Fibroblast of skin of back (primary cell): ENCODE measurements at places on chromosomes 5 and 9.

GRCh38 chr9:116467740-116468351, 219.3 kb upstream of the TRIM32 start:
- no peak for DNase-seq

GRCh38 chr9:136694163-136694871, 7.1 kb upstream of the AGPAT2 start:
- peak; percentile 23 for DNase-seq

DNA sequence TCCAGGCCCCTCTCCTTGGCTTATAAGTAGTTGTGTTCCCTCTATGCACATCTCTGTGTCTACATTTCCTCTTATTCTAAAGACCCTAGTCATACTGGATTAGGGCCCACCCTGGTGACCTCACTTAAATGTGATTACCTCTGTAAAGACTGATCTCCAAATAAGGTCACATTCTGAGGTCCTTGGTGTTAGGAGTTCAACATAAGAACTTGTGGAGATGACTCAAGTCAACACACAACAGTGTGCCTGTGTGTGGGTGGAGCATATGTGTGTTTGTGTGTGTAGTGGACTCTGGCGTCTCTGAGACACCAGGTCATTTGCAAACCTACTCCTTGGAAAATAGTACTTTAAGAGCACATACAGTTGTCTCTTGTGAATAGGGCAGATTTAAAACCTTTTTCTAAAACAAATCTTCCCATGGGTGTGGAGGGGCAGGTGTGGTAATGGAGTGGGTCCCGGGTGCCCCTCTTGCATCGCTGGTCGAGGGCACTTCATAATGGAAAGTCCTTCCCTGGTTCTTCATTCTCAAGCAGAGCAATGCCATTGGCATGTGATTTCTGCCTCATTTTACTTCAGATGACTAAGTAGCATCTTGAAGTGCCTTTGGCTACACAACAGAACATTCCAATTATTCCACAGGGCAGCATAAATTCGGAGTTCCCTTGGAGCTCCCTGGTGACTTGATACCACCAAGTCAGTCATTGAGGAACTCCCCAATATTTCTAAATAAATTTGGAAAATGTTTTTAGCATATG, 84.4 kb downstream of the C9orf152 start:
- peak; percentile 86 for DNase-seq

DNA sequence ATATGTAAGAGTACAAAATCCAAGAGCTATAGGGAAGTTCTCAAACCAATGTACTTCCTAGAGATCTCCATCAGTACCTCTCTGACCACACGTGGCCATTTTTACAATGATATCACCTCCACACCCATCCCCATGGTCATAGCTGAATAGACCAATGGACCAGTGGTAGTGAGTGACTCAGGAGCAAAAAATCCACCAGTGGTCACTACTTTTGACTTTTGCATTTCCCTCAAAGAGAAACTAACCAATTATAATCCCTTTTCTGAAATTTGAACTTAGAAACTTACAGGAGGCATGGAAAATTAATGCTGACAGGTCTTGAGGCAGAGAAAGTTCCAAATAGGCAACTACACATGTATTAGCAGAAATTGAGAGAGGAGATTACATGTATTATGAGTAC, 238.4 kb downstream of the TRPM3 start:
- DNase-seq = peak; percentile 41

DNA sequence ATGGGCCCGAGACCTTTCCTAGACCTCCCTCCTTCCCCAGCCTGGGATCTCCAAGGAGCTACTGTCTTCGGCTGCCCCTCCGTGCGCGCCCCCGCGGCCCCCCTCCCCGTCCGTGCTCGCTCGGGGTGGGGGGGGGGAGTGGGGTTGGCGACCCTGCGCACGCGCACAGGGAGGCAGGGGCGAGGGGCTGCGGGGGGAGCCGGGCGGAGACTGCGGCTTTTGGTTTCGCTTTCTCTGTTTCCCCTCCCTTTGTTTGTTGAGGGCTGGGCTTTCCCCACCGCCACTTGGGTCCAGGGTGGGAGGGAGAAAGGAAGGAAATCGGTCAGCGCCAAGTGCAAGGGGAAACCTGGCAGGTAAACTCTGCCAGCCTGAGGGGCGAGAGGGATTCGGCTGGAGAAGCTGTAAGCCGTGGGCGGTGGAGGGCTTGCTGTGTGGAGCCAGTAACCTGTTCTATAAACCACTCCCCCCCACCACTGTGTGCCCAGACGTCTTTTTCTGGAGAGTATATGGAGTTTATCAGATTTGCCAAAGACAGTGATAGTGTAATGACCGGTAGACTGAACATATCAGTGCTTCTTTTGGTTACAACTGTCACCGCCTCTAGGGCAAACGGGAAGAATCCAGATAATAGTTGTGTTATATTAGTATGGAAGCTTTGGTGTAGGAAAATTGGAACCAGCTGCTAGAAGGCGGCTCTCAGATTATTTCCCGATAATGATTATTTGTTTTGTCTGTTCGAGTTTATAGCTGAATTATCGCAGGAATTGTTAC, 684 bp downstream of the DNAJA1 start:
- peak; percentile 42 for DNase-seq

GRCh38 chr5:55509796-55510522, 24.8 kb downstream of the PLPP1 start:
- DNase-seq = peak; percentile 72

DNA sequence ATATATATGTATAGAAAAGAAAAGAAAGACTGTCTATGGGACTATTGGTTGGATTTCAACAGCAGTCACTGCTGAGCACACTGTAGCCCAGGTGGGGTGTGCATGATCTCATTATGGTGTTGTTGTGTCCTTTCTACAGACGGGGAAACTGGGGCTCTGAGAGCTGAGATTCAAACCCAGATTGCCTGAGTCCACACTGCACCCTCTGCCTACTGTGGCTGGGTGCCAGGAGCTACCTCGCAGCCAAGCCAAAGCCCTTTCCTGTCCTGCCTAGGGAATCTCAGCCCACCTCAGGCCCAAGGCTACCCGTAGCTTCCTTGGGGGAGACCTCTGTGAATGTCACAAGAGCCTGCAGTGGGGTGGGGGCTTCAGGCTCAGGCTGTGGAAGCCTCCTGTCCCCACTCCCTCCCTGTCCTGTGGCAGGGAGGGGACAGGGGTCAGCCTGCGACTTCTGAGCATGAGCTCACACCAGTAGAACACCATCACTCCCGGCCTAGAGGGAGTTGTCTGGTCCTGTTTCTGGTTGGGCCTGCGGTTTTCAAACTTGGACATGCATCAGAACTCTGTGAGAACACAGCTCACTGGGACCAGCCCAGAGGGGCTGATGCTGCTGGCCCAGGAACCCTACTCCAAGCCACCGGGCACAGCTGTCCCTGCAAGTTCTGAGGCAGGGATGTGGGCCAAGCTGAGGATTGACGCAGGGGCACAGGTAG, 7.9 kb upstream of the NINJ1 start:
- no peak for DNase-seq

- no peak for DNase-seq
Measured at GRCh38 chr5:110105692-110106091, 416.0 kb downstream of the MAN2A1 start.

DNA sequence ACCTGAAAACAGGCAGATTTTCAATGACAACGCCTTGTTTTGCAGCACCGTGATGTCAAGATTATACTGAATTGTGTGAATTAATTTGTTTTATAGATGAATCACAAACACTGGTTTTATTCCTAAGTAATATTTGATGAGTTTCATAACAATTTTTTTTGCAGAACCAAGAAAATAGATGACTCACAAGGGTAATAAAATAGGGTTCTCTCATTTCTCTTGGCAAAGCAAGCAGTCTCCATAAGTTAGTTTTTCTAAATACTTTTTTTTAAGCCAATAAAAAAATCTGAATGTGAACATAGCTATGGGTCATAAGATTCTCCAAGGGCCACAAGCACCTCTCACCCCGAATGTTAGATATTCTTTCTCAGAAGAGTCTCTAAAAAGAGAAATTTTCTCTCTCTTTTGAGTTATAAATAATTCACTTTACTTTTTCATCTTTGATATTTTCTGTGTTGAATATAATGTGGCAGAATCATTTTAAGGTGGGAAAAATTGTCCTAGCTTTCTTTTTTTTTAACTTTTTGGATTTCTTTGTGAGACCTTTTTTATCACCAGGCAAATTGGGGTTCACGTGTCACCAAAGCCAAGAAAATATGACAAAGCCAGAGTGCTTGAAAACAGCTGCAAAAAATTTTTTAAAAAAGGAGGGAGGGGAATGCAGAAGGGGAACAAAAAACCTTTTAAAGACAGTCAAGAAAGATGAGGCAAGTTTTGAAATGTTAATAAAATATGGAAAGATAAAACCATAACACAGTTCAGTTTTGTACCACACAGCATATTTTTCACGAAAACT, 174.6 kb upstream of the DAPK1 start:
- peak; percentile 75 for DNase-seq

DNA sequence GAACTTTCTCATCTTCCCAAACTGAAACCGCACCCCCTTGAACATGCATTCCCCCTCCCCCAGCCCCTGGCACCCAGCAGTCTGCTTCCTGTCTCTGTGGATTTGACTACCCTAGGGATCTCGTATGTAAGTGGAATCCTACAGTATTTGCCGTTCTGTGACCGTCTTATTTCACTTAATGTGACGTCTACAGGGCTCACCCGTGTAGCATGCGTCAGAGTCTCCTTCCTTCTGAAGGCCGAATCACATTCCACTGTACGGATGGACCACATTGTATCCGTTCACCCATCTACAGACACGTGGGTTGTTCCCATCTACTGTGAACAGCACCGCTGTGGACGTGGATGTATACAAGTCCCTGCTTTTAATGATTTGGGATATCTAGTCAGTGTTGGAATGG, 4.5 kb downstream of the PRRX2 start:
- DNase-seq = peak; percentile 65

DNA sequence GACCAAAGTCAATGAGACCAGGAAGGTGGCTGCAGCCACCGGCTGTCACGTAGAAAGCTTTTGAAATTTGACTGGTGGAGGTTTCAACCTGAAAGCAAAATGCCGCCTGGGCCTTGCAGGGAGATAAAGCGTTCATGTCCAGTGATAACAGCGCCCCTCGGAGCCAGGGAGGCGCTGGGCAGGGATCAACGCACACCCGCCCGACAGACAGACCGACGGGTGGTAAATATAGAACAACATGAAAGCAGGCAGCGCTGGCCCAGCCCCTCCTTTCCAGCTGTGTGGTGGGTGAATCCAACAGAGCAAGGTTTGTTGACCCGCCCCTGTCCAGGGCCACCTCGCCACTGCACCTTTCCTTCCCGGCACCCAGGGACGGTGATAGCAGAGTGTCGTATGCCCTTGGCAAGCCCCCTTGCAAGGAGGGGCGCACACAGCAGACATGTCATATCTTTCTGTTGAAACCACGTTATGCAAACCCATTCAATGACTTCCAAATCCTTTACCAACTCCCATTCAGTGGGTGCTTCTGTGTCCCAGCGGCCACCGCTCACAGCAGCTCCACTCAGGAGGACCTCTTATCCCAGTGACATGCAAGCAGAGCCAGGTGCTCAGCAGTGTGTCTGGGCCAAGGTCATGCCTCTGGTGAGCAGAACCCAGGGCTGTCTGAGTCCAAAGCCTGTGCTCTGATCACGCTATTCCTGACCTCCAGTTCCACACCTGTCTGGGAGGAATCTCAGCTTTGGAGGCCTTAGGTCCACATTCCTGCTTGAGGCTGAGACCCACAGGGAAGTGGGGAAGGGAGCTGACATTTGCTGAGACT, 38.7 kb downstream of the NKX2-5 start:
- no peak for DNase-seq

DNA sequence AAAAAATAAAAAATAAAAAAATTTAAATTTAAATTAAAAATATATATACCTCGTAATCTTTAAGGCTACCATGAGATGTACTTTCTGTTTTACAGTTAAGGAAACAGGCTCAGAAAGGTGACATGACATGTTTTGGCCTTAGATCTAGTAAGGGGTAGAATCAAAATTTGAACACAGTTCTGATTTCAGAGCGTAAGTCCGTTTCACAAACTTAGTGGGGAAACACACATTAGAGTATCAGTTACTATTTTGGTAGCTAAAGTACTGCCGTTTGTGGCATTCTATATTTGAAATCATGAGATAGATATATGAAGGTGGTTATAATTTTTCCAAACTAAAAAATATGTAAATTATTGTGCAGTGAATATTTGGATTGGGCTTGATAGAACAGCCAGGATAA, 186.2 kb downstream of the DENND1A start:
- no peak for DNase-seq

DNA sequence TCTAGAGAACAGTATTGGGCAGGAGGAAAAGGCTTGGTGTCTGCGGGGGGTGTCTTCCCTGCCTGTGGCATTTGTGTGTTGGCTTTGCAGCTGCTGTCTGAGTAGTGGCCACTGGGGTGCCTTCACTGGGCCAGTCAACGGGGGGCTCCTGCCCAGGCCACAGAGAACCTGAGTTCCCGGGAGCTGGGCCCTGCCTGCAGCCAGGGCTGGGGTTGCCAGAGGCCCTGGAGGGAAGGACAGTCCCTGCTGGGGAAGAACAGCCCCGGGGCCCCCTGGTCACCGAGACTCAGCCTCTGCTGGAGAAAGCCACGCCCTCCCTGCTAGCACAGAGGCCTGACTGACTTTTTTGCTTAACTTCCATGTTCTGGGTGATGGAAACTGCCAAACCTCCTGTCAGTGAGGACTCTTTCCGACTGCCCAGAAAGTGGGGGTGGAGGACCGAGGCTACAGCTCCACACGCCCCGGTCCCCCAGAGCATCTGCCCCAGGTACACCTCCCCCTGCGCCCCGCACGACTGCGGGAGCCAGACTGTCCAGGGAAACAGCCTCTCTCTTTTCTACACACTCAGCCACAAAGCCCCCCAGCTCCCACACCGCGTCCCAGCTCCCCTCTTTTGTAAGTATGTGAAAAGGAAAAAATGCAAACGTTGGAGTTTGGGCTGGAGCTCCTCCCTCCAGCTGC, 133.4 kb downstream of the DAB2IP start:
- DNase-seq = no peak

- peak; percentile 65 for DNase-seq
Measured at GRCh38 chr9:86531273-86531970, 177.2 kb upstream of the TUT7 start.

DNA sequence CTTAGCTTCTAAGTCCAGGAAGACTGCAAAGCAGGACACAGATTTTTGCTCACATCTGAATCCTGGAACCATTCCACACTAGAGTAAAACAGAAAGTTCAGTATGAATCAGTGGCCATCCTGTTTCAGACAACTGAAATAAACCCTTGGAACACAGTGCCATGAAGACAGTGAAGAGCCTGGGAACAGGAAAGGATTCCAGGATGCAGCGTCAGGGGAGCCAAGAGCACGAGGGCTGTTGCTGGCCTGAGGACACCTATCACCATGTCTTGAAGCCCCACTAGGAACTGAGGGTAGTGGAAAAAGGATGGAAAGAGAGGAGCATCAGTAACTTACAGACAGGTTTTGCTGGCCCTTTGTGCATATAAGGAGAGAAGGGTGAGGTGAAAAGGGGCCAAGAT, 115.3 kb upstream of the FSTL4 start:
- no peak for DNase-seq

- DNase-seq = no peak
Measured at GRCh38 chr5:131386779-131387178, 122.9 kb downstream of the CDC42SE2 start.

DNA sequence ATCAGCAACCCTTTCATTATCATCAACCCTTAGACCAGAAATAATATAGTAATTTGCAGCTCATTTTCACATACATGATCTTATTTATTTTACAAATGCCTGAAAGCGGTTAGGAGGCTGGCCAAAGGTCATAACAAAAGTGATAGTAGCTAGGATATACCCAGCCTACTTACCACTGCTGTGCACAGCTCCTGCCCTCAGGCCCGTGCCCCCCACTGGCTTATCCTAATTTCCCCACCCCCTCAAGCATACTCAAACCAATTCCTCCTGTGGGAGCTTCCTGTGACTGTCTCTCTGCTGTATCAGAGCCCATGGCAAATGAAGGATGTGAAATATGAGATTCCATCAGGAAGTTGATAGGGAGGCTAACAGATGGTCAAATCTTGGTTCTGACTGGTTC, 14.8 kb downstream of the FAM219A start:
- DNase-seq = no peak

GRCh38 chr5:75524071-75524470, 12.4 kb downstream of the POLK start:
- DNase-seq = no peak
